ENCODE measurements at places on chromosomes 6 and 20.
A peak's percentile ranks its signal among the peaks of the same experiment; 100 is the strongest.

DNA sequence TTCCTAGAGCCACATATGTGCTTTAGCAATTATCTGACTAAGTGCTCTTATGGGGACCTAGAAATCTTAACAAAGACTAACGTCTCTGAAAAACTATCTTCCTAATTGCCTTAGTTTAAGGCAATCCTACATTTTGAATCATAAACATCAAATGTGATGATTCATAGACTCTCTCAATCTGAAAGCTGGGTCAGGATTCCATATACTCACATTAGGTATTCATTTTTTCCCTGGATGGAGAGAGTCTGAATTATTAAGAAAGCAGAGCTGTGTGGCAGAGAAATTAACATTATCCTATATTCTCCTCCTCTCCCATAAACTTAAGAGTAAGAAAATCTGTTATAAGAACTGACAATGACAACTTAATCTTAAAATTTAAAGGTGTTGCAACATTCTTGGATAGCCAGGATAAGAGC, 1.6 kb upstream of the PRL start:
- no peaks in the 10 kb centered on the region for H3K27me3 ChIP-seq
- H3K4me3 ChIP-seq, result no peak overlapping the region
- H3K36me3 ChIP-seq, result no peaks in the 10 kb centered on the region
- H3K27ac ChIP-seq, result no peak overlapping the region
- H3K4me1 ChIP-seq, result no peaks in the 10 kb centered on the region

- H3K27me3 ChIP-seq, result no peaks in the 10 kb centered on the region
- H3K4me3 ChIP-seq, result no peak overlapping the region
- H3K4me1 ChIP-seq, result no peaks in the 10 kb centered on the region
- H3K27ac ChIP-seq, result no peak overlapping the region
Observed at GRCh38 chr6:146133866-146134265, 105.0 kb downstream of the GRM1 start.

- H3K27me3 ChIP-seq, result no peaks in the 10 kb centered on the region
- no peaks in the 10 kb centered on the region for H3K36me3 ChIP-seq
- H3K4me3 ChIP-seq, result no peak overlapping the region
- H3K4me1 ChIP-seq, result no peaks in the 10 kb centered on the region
- H3K27ac ChIP-seq, result no peak overlapping the region
Observed at GRCh38 chr6:77450924-77451323, 12.4 kb downstream of the HTR1B start.

DNA sequence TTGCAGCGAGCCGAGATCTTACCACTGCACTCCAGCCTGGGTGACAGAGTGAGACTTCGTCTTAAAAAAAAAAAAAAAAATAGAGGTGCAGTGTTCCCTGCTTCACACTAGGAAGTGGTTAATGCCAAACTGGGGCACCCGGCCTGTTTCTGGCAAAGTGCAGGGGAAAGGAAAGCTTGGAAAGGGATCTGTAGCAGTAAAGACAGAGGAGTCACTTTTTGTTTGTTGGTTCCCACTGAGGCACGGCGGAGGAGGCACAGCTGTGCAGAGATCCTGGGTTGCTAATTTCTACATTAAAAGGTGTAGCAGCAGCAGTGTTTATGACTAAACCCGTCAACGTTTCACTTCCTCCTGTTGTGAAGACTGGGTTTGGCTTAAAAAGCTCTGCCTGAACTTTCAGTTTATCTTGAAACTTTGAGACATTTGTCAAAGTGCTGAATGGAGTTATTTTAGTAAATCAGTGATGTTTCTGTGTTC, 125.6 kb downstream of the CARMIL1 start:
- no peaks in the 10 kb centered on the region for H3K36me3 ChIP-seq
- H3K27me3 ChIP-seq, result no peaks in the 10 kb centered on the region
- H3K4me1 ChIP-seq, result peaks cover 42% of the 10 kb centered on the region
- peak overlapping the region; percentile 45 for H3K27ac ChIP-seq
- DNase-seq, result no peak

GRCh38 chr20:3014662-3015061, 28.8 kb upstream of the GNRH2 start:
- H3K4me3 ChIP-seq, result no peak overlapping the region
- DNase-seq, result no peak

DNA sequence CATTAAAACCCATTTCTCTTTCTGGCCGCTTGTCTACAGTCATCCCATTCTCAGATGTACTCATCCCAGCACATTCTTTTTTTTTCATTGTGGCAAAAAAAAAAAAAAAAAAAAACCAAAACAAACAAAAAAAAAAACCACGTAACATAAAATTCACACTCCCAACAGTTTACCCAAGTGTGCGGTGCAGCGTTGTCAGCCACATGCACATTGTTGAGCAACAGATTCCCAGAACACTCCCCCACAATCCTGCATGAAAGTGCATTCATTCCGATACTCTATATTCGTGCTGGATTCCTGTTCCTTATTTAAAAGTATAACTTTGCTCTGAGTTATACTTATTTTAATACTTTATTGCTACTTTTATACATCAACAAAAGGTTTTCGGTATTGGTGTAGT, 96.0 kb downstream of the SASH1 start:
- H3K4me1 ChIP-seq, result peaks cover 28% of the 10 kb centered on the region
- no peak overlapping the region for H3K4me3 ChIP-seq
- H3K36me3 ChIP-seq, result no peaks in the 10 kb centered on the region
- DNase-seq, result no peak
- H3K27me3 ChIP-seq, result no peaks in the 10 kb centered on the region
- no peak overlapping the region for H3K27ac ChIP-seq

DNA sequence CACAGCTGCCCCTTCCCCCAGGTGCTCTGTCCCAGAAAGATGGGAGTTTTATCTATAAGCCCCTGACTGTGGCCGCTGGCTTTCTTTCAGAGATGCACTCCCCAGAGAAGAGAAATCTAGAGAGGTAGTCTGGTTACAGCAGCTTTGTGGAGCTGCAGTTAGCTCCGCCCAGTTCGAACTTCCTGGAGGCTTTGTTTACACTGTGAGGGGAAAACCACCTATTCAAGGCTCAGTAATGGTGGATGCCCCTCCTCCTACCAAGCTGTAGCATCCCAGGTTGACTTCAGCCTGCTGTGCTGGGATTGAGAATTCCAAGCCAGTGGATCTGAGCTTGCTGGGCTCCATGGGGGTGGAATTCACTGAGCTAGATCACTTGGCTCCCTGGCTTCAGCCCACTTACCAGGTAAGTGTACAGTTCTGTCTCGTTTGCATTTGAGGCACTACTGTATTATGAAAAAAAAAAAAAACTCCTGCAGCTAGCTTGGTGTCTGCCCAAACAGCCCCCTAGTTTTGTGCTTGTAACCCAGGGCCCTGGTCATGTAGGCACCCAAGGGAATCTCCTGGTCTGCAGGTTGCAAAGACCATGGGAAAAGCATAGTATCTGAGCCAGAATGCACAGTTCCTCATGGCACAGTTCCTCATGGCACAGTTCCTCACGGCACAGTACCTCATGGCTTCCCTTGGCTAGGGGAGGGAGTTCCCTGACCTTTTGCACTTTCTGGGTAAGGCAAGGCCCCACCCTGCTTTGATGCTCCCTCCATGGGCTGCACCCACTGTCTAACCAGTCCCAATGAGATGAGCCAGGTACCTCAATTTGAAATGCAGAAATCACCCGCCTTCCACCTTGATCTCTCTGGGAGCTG, 275.0 kb downstream of the CENPW start:
- H3K36me3 ChIP-seq, result no peaks in the 10 kb centered on the region
- no peaks in the 10 kb centered on the region for H3K4me1 ChIP-seq
- H3K27ac ChIP-seq, result no peak overlapping the region
- DNase-seq, result no peak
- H3K27me3 ChIP-seq, result no peaks in the 10 kb centered on the region

DNA sequence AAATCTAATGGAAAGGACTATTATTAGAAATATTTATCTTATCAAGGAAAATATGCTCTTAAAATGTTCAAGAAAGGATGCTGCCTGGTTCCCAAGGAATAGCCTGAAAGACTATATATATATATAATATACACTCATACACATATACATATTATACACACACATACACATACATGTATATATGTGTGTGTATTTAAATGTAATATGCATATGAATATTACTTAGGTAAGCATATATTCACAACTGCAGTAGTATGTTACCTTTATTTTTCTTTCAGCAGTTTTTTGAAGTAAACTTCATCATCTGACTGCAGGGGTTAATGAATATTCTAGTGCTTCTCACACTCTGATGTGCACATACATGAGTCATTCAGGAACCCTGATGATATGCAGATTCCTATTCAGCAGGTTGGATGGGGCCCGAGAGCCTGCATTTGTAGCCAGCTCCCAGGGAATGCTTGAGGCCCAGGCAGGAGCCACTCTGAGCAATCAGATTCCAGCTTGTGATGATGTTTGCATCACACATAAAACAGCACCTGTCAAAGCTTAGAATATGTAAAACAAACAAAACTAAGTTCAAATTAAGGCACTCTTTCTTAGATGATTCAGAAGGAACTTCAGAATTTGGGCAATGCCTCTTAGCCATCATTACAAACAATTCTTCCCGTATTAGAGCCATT, 16.1 kb downstream of the MYLK4 start:
- H3K27me3 ChIP-seq, result no peaks in the 10 kb centered on the region
- DNase-seq, result no peak
- no peaks in the 10 kb centered on the region for H3K36me3 ChIP-seq
- no peak overlapping the region for H3K27ac ChIP-seq
- no peak overlapping the region for H3K4me3 ChIP-seq

- no peaks in the 10 kb centered on the region for H3K36me3 ChIP-seq
- no peak for DNase-seq
- no peak overlapping the region for H3K4me3 ChIP-seq
- H3K4me1 ChIP-seq, result peaks cover 20% of the 10 kb centered on the region
- H3K27me3 ChIP-seq, result no peaks in the 10 kb centered on the region
Observed at GRCh38 chr6:116012951-116013350, 47.7 kb downstream of the FRK start.

- H3K36me3 ChIP-seq, result peaks cover 22% of the 10 kb centered on the region
- no peak for DNase-seq
- no peaks in the 10 kb centered on the region for H3K27me3 ChIP-seq
- H3K4me1 ChIP-seq, result peaks cover 8% of the 10 kb centered on the region
- H3K27ac ChIP-seq, result no peak overlapping the region
Observed at GRCh38 chr6:16741112-16742016, 19.9 kb downstream of the ATXN1 start.

- H3K4me3 ChIP-seq, result no peak overlapping the region
- H3K27ac ChIP-seq, result no peak overlapping the region
Observed at GRCh38 chr6:38843798-38844197, 128.7 kb downstream of the DNAH8 start.

DNA sequence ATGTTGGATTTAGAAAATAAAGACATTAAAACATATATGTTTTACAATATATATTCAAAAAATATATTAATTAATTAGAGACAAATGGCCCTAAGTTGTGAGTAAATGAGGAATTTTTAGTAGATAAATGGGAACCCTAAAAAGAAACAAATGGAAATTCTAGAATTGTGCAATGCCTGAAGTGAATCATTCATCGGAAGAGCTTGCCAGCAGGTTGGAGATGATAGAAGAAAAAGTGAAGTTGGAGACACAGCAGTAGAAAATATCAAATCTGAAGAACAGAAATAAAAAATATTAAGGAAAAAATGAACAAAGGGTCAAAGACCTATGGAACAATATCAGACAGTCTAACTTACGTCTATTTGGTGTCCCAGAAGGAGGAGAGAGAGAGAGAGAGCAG, 109.4 kb upstream of the NEDD9 start:
- no peaks in the 10 kb centered on the region for H3K4me1 ChIP-seq
- no peak for DNase-seq
- no peak overlapping the region for H3K4me3 ChIP-seq
- no peak overlapping the region for H3K27ac ChIP-seq
- H3K36me3 ChIP-seq, result no peaks in the 10 kb centered on the region

DNA sequence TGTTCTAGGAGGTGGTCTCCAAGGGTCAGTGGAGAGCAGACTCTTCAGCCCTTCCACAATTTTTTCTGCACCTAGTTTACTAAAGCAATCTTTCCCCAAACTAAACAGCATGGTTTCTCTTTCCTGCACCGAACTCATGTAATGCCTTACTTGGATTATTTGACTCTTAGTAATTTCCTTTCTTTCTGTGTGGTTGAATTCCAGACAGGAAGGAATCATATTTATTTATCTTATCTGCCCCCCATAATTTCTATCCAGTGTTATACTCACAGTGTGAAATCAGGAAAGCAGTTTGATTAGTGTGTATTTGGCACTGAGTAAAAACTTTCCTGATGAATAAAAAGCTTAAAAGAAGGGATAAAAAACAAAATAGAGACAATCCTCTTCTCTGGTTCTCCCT, 140.3 kb upstream of the STMND1 start:
- no peak overlapping the region for H3K27ac ChIP-seq
- H3K4me3 ChIP-seq, result no peak overlapping the region
- H3K4me1 ChIP-seq, result peaks cover 6% of the 10 kb centered on the region

- H3K4me3 ChIP-seq, result no peak overlapping the region
- H3K27ac ChIP-seq, result no peak overlapping the region
- peaks cover 8% of the 10 kb centered on the region for H3K4me1 ChIP-seq
- H3K27me3 ChIP-seq, result no peaks in the 10 kb centered on the region
Observed at GRCh38 chr6:81763051-81763450, 10.6 kb upstream of the TENT5A start.

DNA sequence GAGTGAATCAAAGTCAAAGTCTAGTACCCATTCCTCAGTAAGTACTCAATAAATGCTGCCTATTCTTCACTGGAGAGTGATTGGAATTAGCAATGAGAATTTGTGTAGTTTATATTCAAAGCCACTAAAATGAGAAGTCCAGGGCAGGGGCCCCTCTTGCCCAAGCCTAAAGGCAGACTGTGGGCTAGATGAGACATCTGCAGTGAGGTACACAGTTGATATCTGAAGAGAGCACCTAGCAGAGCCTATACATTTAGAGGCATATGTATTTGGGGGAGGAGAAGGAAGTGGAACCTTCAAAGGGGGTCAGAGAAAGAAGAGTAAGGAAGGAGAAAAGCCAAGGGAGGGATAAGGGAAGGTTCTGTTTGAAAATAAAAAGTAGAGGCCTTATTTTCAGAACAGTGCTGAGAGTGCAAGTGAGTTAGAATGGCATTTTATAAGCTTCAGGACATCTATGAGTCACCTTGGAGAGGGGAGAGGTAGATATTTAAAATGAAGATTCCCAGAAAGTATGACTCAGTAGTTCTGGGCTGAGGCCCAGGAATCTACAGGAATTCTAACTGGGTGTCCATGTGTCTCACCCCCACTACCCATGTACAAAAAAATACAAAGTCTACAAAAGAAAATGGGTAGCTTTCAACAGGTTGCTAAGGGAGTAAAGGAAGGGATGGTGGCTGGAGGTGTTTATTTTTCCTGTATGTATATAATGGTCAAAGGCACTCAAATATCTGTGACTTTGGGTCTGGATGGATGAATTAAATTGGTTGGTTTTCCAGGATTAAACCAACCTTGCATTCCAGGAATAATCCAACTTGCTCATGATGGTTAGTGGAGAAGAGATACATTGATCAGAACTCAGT, 135.1 kb downstream of the ZFP64 start:
- no peak overlapping the region for H3K4me3 ChIP-seq
- no peaks in the 10 kb centered on the region for H3K27me3 ChIP-seq
- H3K4me1 ChIP-seq, result no peaks in the 10 kb centered on the region
- no peak overlapping the region for H3K27ac ChIP-seq
- DNase-seq, result no peak

GRCh38 chr6:124536842-124537191, 425.4 kb upstream of the RNF217 start:
- no peaks in the 10 kb centered on the region for H3K36me3 ChIP-seq
- no peak overlapping the region for H3K27ac ChIP-seq
- H3K4me1 ChIP-seq, result no peaks in the 10 kb centered on the region
- no peaks in the 10 kb centered on the region for H3K27me3 ChIP-seq

GRCh38 chr6:78583079-78583478, 284.3 kb upstream of the IRAK1BP1 start:
- no peak overlapping the region for H3K4me3 ChIP-seq
- H3K36me3 ChIP-seq, result no peaks in the 10 kb centered on the region
- no peak overlapping the region for H3K27ac ChIP-seq
- H3K27me3 ChIP-seq, result no peaks in the 10 kb centered on the region
- H3K4me1 ChIP-seq, result no peaks in the 10 kb centered on the region
